ENCODE measurements at places on chromosomes 1 and 21.

GRCh38 chr1:121483961-121484424 is 299.2 kb downstream of the SRGAP2C start:
- ATAC-seq, result peak; percentile 25

- no peak for ATAC-seq
These were observed 110.3 kb downstream of the DUSP10 start for GRCh38 chr1:221631556-221631955.

GRCh38 chr1:229758101-229759036 is 132.3 kb downstream of the URB2 start:
- ATAC-seq, result no peak

GRCh38 chr1:179251675-179252074 is 22.2 kb upstream of the ABL2 start:
- no peak for ATAC-seq

- ATAC-seq, result no peak
These were observed 139.7 kb upstream of the ARHGEF16 start for GRCh38 chr1:3314491-3315381.

GRCh38 chr21:45019076-45019886 is 55.1 kb upstream of the ADARB1 start:
- no peak for ATAC-seq

GRCh38 chr1:237884237-237884636 is 6.5 kb downstream of the ZP4 start:
- no peak for ATAC-seq

DNA sequence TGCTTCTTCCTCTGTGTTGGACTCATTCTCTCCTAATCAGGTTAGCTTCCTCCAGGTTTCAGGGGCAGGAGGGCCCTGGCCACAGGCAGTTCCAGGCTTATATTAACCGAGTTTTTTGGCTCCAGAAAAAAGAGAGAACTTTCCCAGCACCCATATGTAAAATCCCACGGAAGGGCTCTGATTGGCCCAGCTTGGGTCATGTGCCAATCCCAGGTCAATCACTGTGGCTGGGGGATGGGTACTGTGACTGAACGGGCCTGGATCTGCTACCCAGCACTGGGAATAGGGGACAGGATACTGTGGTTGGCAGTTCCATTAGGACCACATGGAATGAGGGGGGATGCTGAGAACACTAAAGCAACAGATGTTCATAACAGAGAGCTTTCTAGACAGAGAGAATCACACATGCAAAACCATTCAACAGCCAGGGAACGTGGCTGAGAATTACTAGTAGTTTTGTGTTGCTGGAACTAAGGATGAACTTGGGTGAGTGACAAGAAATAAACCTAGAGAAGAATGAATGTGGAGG is 51.1 kb upstream of the NEK2 start:
- ATAC-seq, result no peak

- ATAC-seq, result no peak
These were observed 35.5 kb upstream of the NPL start for GRCh38 chr1:182754087-182754486.

GRCh38 chr1:181500636-181501035 is 17.3 kb downstream of the CACNA1E start:
- ATAC-seq, result no peak

DNA sequence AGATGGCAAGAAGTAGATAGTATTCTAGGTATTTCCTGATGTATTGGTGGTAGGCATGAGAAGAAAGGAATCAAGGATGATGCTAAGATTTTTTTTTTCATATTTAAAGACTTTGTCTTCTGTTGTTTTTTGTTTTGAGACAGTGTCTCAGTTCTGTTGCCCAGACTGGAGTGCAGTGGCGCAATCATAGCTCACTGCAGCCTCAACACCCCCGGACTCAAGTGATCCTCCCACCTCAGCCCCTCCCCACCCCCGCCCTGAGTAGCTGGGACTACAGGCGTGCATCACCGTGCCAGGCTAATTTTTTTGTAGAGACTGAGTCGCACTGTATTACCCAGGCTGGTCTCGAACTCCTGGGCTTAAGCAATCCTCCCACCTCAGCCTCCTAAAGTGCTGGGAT is 2.8 kb upstream of the CAPZB start:
- ATAC-seq, result no peak

- no peak for ATAC-seq
These were observed 121.6 kb downstream of the SYT2 start for GRCh38 chr1:202588503-202589189.

DNA sequence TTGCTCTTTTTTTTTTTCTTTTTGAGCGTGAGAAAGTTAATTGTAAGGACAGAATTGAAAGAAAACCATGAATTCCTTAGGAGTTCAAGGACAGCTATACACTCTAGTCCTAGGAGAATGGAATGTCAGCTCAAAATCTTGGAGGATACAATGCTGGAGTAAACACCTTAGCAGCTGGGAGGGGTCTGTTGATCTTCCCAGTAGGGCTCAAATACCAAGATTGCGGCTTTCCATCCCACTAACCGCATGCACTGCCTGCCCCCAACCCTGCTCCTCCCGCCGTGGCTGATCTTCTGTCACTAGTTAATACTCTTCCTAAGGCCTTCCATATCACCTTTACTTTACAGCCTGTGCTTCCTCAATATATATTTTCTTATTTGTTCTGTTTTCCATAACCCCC is 2.6 kb upstream of the PDC start:
- no peak for ATAC-seq

- no peak for ATAC-seq
These were observed 1.1 kb upstream of the CACYBP start for GRCh38 chr1:174998569-174999215.

DNA sequence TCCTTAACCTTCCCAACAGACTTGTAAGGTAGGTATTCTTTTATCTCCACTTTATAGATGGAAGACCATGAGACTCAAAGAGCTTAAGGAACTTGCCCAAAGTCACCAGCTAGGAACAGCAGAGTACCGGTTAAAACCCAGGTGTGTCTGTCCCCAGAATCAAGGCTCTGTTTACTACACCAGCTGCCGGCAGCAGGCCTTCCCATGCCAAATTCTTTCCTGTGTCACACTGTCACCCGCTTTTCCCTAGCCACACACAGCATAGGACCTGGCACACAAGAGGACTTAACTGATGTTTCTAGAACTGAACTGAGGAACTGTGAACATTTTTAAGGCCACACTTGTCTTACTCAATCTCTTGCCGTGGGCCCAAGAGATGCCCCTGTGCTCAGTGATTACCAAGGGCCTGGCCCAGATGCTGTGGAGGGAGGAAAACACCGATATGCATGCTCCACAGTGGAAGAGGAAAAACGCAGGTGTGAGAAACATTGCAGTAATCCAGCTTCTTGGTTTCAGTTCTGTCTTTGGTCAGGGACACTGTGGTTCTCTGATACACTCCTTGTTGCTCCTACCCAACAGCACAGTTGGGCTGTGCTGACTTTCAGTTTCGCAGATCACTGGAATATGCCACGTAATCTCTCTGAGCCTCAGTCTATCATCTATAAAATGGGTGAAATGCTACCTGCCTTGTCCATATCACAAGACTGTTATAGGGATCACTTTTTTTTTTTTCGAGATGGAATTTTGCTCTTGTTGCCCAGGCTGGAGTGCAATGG is 13.9 kb upstream of the LY9 start:
- ATAC-seq, result peak; percentile 55

GRCh38 chr1:30462826-30463425 is 260.5 kb downstream of the MATN1 start:
- no peak for ATAC-seq

GRCh38 chr1:42960566-42961311 is 2.1 kb upstream of the SLC2A1 start:
- no peak for ATAC-seq
